Renal pelvis (tissue), 12 donors: ENCODE measurements at places on chromosomes 4 and X. TPM values are rescaled to one million over a fixed set of nuclear protein-coding genes. Genes with fewer than 3 reads are reported as not detected.

DNA sequence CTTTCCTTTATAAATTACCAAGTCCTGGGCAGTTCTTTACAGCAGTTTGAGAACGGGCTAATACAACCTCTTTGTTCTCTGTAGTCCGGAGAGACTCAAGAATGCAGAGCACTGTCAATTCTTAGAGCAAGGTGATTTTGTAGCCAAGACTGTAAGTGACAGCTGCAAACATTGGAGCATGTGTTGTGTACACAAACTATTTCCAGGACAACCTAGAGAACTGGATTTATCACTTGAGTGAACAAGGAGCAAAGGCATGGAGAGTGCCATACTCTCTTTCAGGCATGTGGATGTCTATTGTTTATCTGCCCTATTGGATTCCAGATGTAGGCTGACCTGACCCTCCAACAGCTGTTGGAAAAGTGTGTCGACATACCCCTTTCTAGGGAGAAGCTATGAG is 153.9 kb downstream of the SPANXN3 start:
- peak; percentile 4 for DNase-seq

GRCh38 chr4:177413076-177413475 is 29.2 kb downstream of the AGA start:
- DNase-seq, result no peak

DNA sequence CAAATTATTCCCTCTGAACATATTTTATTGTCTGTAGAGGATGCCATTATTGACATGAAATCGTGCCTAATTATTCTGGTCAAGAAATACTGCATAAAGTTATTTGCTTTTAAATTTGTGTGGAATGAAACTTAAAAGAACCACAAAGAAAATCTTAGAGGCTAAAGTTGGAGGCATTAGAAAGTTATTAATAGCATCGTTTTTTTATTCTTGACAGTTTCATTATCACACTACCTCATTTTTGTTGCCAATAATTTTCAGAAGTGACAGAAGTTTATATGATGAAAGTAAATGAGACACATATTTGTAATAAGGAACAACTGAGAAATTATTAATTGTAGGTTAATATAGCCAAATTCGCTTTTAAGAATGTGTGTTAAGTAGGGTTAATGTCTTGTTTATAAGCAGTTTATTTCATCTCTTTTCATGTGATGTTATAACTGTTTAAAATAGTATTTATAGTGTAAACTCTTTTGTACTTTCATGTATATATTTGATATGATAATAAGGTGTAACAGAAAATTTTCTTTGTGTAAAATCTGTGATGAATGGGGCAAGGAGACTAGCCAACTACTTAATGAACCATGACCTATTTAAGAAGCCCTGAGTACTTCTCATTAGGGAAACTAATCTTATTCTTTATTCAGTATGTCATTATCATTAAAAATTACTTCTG is 54.5 kb upstream of the GRIA2 start:
- no peak for DNase-seq

GRCh38 chrX:13284570-13284969 is 35.3 kb downstream of the ATXN3L start:
- no peak for DNase-seq

DNA sequence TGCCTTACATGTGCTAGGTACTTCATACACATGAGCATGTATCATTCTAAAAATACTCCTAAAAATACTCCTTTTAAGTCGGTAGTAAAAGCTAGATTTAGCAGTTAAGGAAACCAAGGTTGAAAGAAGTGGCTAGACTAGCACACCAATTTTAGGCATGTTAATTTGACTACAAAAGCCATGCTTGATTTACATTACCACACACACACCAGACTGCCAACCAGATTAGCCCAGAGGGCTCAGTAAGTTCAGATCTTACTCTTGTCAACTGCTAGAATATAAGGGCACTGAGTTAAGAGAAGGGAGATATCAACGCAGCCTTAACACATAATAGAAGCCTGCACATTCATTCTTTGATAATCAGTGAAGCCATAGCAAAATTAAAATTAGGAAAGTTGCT is 117.9 kb downstream of the MID1IP1 start:
- no peak for DNase-seq

GRCh38 chrX:147981038-147981752 is at the start of gene FMR1NB:
Gene FMR1NB (plus strand): TSS chrX:147981337. CDS start chrX:147981403, 66 bp downstream.
- no peak for DNase-seq

DNA sequence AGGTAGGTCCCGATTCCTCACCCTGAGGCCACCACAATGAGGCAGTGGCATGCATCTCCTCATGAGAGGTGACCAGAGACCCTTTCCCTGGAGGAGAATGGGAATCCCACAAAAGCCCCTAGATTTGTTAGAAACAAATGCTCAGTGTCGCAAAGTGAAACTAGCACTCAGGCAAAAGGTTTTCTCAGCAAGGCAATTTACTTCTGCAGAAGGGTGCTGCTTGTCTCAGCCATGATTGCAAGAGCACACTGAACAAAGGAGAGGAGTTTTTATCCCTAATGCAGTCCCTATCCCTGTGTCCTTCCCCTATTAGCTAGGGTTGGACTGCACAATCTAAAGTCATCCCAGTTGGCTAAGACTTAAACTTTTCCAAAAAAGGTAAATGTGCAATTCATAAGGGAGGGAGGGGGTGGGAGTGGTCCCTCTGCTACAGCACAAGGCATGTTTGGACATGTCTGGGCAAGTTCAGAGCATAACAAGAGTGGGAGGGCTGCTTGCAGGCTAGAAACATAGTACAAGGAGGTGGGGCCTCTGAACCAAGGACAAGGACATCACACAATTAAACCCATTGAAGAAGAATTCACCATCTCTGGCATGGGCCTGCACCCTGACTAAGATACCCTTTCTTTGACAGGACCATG is 185.3 kb downstream of the CCNG2 start:
- no peak for DNase-seq

DNA sequence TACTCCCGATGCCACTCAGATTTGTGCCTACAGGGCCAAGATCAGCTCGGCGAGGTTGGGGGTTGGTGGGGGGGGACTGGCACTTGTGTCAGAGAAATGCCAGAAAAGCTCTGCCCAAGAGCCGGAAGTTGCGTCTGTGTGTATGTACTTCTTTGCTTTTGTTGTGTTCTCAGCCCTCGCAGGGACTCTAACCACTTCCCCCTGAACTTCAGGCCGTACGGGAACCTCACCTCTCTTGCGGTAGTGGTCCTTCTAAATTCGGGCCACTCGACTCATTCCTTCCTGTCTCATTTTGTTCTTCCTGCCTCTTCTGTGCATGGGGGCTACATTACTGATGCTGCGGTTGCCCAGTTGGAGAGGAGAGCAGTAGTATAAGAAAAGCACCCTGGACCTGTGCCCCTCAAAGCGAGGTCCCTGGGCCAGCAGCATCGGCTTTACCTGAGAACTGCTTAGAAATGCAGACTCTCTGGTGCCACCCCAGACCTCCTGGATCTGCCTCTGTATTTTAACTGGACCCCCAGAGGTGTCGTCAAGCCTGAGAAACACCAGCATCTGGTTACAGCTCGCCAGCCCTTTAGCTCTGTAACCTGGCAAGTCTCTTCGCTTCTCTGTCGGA is 146.3 kb upstream of the RPS6KA3 start:
- DNase-seq, result no peak

DNA sequence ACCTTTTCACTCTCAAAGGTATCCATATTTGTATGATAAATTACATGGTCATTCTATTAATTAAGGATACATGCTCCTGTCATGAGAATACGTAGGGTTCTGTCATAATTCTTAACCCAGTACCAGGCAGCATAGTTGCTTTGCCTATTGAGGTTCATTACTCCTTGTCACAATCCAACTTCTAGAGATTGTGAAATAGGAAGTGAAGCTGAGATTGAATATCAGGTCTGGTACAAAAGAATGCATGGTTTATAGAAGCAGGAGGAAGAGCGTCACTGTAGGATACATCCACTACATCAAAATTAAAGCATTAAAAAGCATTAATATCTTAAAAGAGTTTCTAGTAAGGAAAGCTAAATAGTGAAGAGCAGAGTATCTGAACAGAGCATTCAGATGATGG is 647.0 kb downstream of the IQCM start:
- no peak for DNase-seq

DNA sequence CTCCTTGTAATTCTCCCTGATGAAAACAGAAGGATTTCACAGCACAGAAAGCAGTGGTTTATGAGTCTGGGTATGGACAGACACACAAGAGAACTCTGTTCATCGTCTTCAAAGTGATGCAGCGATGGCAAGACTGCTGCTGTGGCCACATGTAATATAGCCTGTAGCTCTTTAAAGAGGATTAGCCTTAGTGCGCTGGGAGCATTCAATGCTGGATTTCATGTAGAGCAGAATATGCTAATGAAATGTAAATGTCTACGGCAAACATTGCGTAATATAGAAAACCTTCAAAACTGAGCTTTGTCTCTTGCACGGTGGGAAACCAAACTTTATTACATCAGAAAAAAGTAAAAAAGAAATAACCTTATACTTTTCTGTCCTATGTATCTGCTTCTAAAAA is 42.9 kb downstream of the ALPK1 start:
- DNase-seq, result no peak

DNA sequence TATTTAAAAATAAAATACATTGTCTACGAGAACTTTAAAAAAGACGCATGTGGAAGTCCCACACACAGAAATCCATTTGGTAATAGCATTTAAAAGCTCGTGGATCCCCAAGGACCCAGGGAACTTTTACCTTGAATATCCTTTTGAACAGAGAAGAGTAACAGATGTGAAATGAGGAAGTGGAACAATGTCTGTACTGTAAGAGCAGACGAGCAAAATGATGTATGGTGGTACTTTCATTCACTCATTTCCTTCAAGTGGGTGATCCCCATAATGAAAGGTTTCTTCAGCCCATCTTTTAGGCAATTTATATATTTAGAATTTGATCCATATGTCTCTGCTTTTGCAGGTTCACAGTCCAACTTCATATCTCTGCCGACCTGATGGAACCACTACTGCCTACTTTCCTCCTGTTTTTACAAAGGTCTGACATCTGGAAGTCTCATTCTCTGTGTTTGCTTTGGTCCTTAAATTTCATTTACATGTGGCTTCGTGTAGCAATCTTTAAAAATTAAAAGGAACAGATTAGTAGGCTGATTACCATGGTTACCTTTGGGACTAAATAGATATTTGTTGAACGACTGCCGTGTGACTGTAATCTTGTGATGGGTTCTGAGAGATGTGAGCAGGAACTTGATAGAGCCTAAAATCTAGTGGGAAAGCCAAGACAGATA is 188.4 kb downstream of the PALLD start:
- no peak for DNase-seq

- no peak for DNase-seq
These were observed 16.6 kb downstream of the S100G start for GRCh38 chrX:16666541-16666940.

DNA sequence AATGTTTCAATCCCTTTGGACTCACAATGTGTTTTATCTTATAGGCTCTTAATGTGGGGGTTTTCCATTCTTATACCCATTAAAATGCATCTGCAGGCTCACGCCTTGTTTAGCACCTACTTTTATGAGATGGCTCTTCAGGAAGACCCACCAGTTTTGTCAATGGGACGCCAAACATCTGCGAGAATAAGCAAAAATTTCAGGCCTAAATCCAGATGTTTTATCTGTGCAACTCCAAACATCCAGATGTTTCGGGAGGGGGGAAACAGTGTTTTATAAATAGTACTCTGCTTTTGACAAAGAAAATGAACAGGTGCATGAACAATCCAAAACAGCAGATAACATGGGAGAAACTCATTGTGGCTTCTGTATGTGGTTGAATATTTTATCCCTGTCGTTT is 342.8 kb downstream of the DHX15 start:
- no peak for DNase-seq

DNA sequence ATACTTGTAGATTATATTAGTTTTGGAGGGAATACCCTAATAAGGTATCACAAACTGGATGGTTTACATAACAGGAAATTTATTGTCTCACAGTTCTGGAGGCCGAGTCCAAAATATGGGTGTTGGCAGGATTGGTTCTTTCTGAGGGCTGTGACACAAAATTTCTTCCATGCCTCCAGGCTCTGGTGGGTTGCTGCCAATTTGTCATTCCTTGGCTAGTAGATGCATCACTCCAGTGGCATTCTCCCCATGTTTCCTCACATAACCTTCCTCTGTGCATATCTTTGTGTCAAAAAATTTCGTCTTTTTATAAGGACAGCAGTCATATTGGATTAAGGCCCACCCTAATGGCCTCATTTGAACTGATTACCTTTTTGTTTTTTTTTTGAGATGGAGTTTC is 49.3 kb downstream of the APELA start:
- DNase-seq, result no peak

DNA sequence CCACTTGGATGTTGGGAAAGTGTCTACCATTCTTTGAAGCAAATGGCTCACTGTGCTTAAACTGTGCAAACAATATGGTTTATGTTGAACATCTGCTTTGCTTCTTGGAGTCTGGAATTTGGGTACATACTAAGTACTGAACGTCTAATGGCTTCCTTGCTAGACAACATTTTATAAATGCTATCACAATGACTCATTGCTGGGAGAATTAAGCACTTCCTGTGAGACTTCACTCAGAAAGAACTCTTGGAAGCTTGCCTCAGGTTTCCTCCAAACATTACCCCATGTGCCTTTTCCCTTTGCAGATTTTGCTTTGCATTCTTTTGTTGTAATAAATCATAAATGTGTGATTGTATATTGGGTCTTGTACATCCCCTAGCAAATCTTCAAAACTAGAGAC is 139.7 kb downstream of the PACRGL start:
- DNase-seq, result peak; percentile 2

GRCh38 chr4:6410664-6411063 is 61.8 kb downstream of the PPP2R2C start:
- no peak for DNase-seq

GRCh38 chr4:110475881-110476818 is at the start of gene ENPEP:
Gene ENPEP (plus strand): TSS chr4:110476155. CDS start chr4:110476415, 260 bp downstream.
- peak; percentile 74 for DNase-seq

DNA sequence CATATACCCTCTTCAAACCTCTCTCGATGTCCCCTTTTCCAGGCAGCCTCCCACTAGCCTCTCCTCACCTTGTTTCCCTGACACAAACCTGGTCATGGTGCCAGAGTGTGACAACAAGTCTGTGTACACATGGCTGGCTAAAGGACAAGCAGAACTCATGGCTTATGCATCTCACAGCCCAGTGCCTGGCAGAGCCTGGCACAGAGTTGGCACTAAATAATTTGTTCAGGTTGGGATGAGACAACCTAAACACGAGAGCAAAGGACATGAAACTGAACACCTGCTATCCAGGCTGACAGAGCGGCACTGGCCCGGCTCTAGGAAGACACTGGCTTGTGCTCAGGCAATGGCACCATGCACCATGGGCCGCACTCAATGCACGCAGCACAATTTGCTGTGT is 48.2 kb upstream of the FGFBP2 start:
- no peak for DNase-seq

- no peak for DNase-seq
These were observed 59.9 kb upstream of the FAM241A start for GRCh38 chr4:112085156-112086035.

Gene IL2
- not detected for polyA plus RNA-seq

Gene SHROOM4
- 21.8 TPM for polyA plus RNA-seq

Gene SLC49A3
- 4.1 TPM for polyA plus RNA-seq

Gene BCLAF3
- polyA plus RNA-seq, result 7.9 TPM

Gene SRPX
- polyA plus RNA-seq, result 13.0 TPM

Gene PNMA6F
- polyA plus RNA-seq, result 0.27 TPM

Gene RPL36A
- polyA plus RNA-seq, result 1,147 TPM

Gene DDX60
- 10.3 TPM for polyA plus RNA-seq

Gene CRLF2
- polyA plus RNA-seq, result not detected

Gene PITX2
- polyA plus RNA-seq, result 5.4 TPM
